Dermis blood vessel endothelial cell (primary cell): ENCODE measurements at places on chromosomes 12 and 14. TPM values are rescaled to one million over a fixed set of nuclear protein-coding genes. Genes with fewer than 3 reads are reported as not detected.

The SERPINA12 gene
- not detected in 2 replicates for total RNA-seq

The DBX2 gene
- total RNA-seq = not detected in 2 replicates

The CCDC91 gene
- total RNA-seq = 8.3 and 12.6 TPM in 2 replicates

The RIMBP2 gene
- total RNA-seq = not detected in 2 replicates

The LRP10 gene
- total RNA-seq = 59.4 and 126 TPM in 2 replicates

The ABHD12B gene
- not detected in 2 replicates for total RNA-seq
